ENCODE measurements at places on chromosomes 1 and 21.

GRCh38 chr1:167640051-167640450 is 10.0 kb downstream of the RCSD1 start:
- DNase-seq = no peak

DNA sequence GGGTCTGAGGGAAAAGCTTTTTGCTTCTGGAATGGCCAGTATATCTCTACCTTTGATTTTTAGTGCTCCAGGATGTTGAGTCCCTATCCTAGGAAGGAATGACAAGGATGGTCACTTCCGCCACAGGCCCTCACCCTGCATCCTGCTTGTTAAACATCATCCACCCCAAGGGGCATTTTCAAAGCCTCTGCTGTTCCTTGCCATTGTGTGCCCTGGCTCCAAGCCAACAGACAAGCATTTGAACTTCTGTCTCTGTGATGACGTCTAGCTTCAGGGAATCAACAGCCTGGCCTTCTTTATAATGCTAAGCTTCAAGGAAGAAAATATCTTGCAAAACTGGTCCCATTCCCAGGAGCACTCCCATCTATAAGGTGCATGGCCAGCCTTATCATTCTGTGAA is 12.3 kb upstream of the JAM2 start:
- DNase-seq = peak; percentile 40

DNA sequence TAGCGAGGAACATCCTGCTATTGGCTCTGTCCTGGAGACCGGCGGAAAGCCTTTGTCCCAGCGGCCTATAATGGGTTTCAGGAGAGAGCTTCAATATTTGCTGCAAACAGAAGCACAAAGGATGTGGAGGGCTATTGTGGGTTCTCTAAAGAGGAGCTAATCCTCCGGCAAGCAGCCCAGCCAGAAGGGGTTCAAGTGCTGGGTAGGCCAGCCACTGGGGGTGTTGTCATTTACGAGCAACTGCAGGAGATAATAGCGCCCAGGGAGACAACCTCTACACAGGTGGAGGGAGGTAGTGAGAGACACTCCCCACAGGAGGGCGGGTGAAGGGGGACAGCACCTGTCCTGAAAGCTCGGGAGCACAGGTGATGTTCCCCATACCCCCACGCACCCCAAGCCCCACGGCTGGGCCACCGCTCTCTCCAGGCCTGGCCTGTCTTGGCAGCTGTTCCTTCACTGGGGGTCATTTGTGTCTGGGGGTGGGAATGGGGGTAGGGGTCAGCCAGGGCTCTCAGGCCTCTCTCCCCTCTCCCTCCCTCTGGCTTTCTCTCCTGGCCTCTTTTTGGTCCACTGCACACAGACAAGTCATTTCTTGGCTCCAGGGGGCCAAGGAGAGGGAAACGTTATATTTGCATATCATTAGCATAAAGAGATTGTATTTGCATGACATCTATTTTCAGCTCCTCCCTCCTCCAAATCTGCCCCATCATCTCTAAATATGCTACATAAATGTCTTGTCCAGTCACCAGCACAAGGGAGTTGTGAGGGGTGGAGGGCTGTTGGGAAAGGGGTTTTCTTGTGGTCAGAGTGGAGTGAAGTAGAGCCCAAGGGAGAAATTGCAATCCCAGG is 22.0 kb upstream of the SLC26A9 start:
- DNase-seq = no peak

GRCh38 chr1:91872000-91872399 is 14.0 kb downstream of the TGFBR3 start:
- no peak for DNase-seq

- DNase-seq = no peak
Measured at GRCh38 chr1:119139403-119139802, 1.1 kb downstream of the WARS2 start.

GRCh38 chr1:20587661-20588053 is 1.2 kb upstream of the CDA start:
- DNase-seq = no peak

GRCh38 chr1:84450910-84451309 is 28.2 kb upstream of the RPF1 start:
- no peak for DNase-seq

DNA sequence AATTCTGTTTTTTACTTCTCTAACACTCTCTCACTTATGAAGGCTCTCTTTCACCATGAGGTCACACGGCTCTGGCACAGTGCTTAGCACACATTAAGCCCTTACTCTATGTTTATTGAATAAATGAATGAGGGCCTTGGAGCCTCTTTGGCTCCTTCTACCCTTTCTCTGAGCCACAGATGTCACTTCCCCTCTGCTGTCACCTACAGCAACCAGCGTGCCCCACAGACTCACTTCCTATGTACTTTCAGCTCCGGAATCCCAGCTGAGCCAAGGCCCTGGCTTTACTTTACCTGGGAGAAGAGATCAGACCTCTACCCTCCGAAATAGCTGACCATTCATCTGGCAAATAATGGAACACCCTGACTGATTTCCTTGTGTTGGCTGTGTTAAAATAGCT is 53.7 kb upstream of the HMCN1 start:
- no peak for DNase-seq

GRCh38 chr1:32896451-32896850 is 4.7 kb downstream of the TMEM54 start:
- no peak for DNase-seq

DNA sequence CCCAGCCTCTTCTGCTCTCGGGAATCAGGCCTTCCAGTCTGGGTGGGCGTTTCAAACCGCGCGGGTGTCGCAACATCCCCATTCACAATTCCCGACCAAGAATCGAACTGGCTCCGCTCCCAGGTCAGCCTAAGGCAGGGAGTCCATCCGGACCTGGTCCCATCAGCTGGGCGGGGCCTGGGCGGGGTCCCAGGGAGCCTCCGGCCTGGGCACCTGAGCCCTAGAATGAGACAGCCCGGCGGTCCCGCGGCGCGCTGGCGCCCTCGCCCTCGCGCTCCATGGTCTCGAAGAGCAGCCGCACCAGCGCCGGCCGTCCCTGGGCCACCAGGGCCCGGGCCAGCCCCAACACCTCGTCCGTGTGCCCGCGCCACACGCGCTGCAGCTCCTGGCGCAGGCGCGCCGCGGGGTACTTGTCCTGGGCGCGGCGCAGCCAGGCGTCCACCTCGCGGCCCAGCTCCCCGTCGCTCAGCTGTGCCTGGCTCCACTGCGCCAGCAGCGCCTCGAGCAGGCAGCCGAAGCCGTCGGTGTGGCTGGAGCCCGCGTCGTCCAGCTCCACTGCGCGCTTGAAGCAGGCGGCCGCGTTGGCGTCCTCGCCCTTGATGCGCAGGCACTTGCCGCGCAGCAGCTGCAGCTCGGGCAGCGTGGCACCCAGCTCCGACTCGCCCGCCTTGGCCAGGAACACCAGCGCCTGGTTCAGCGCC is 16.9 kb upstream of the PARS2 start:
- peak; percentile 35 for DNase-seq

DNA sequence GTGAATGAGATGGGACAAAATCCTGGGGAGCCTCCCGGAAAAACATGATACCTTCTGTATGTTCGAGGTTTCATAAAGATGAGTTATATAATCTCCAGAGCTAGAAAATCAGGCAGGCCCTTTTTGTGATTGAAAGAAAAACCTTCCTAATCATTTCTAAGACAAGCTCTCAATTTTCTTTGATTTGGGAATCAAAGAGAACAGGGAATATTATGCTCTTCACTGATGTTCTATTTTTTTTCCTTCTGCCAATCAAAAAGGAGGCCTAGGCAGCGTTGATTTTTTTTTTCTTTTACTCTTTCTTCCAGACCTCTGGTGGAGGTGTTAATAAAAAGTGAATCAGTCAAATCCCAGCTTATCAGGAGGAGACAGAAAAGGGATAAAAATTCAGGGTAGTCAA is 34.5 kb downstream of the DIRAS3 start:
- no peak for DNase-seq

DNA sequence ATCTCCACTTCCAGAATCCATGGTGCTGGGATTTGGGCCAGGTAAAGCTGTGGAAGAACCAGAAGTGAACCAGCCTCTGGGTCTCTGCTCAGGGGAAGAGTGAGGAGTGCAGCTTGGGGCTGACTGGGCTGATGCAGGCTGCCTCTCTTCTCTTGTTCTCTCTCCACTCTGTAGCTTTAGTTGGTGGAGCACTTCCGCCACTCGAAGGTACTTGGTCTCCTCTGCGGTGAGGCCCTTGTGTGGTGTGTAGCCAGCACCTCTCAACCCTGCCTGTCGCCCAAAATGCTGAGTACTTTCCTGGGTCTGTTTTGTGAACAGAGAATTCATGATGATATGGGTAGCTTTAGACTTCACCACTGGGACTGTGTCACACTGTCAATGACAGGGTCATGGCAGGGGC is 63.2 kb downstream of the URB2 start:
- no peak for DNase-seq

DNA sequence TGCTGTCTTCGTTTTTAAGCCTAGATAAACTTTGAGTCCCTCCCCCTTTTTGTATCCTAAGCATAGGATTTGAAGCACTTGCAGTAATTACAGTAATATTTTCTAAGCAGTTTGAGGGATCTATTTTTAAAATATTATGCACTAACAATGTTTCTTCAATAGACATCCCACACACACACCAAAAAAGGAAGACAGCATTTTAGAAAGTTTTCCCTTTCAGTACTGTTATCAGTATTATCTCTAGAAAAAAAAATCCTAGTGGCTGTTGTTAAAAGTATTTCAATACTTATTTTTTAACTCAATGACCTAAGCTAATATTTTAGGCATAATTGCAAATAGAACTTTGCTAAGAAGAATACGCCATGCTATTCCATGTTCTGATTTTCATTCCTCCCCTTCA is 15.1 kb downstream of the MCOLN3 start:
- no peak for DNase-seq

DNA sequence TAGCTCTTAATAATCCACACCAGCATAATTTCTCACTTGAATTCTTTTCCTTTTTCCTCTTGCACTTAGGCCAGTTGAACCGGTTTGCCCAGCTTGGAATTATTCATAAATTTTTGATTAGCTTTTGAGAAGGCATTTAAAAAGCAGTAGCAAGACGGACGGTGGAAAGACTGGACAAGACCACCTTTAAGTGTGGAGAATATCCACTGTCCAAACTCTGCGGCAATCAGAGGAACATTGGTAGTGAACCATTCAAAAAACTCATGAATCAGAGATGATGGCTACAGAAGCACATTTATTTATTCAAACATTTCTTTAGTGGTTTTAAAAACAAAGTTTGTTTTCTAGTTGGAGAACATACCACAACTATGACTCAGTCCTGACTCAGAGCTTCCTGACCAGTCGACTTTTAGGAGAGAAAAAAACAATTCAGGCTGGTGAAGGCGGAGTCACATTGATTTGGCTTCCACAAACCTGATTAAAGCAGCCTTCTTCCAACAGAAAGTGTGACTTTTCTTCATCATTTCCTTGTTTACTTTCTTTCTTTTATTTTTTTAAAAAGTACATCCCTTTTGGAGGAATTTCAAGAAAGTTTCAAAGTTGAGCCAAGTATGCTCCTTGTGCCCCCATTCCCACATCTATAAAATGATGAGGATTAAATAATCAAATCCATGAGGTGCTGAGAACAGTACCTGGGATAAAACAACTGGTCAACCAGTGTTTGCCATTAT is 128.8 kb downstream of the ADSS2 start:
- no peak for DNase-seq

- no peak for DNase-seq
Measured at GRCh38 chr1:147821883-147822282, 61.5 kb upstream of the GJA5 start.

DNA sequence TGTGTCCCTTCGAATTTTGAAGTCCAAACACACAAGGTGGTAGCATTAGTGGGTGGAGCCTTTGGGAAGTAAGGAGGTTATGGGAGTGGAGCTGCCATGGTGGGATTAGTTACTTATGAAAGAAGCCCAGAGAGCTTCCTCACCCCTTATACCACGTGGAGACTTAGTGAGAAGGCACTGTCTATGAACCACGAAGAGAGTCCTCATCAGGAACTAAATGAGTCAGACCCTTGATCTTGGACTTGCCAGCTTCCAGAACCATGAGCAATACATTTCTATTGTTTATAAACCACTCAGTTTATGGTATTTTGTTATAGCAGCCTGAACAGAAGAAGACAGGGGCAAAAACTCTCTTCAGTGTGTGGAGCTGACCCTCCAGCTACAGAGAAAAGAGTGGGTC is 259.3 kb upstream of the AJAP1 start:
- DNase-seq = no peak

GRCh38 chr1:210815641-210816550 is 318.1 kb downstream of the KCNH1 start:
- DNase-seq = no peak

DNA sequence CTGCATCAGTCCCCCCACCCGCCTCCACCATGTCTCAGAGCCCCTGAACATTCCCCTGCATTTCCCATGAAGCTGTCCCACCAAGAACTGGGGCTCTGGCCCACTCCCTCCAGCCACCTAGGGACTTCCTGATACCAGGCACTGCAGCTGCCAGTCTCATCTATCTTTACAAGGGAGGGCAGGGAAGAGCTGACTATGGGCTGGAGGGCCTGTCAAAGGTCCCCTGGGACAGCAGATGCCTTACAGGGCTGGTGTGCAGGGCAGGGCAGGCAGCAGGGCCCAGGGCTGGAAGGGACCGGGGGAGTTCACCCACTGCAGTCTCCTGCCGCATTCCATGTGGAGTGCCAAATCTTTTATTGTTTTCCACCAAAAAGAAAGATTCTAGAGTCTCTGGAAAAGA is 17.6 kb downstream of the SHISA4 start:
- no peak for DNase-seq

- peak; percentile 90 for DNase-seq
Measured at GRCh38 chr21:45294509-45295291, 7.0 kb upstream of the POFUT2 start.

DNA sequence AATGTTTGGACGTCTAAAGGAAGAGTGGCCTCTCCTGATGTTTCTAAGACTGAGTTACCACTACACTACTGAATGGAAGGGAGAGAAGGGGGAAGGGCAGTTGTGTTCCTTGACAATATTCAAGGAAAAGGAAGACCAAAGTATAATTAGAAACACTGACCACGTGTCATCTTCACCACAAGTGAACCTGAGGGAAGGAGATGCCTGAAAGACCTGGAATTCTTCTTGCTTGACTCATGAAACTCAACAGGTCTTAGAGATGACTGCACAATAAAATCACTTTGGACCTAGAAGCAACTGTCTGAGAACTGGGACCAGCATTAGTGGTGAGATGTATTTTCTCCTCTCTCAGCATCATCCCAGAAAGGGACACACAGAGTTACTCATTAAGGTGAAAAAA is 56.7 kb downstream of the PTPN14 start:
- DNase-seq = no peak

GRCh38 chr1:248828845-248829244 is 3.1 kb upstream of the SH3BP5L start:
- DNase-seq = no peak

DNA sequence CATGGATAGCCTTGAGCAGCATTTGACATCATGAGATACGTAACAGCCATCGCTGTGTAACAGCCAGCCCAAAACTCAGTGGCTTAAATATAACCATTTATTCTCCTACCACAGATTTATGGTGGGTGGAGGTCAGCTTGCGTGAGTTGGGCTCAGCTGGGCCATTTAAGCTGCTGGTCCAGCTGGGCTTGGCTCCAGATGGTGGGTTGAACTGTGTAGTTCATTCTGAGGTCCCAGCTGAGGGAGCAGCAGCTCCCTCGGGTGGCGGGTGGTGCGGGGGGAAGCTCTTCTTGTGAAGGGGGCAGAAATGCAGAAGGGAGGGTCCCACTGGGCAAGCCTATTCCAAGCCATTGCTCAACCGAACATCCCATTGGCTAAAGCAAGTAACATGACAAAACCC is 75.9 kb downstream of the IGSF21 start:
- DNase-seq = no peak

GRCh38 chr1:54462597-54463258 is 56.5 kb upstream of the SSBP3 start:
- DNase-seq = no peak

- no peak for DNase-seq
Measured at GRCh38 chr1:51628715-51629590, 12.1 kb downstream of the OSBPL9 start.
